Activated T-cell treated with anti-CD3 and anti-CD28 coated beads for 48 hours (primary cell): ENCODE measurements at places on chromosomes 12 and 14.
A peak's percentile ranks its signal among the peaks of the same experiment; 100 is the strongest.

DNA sequence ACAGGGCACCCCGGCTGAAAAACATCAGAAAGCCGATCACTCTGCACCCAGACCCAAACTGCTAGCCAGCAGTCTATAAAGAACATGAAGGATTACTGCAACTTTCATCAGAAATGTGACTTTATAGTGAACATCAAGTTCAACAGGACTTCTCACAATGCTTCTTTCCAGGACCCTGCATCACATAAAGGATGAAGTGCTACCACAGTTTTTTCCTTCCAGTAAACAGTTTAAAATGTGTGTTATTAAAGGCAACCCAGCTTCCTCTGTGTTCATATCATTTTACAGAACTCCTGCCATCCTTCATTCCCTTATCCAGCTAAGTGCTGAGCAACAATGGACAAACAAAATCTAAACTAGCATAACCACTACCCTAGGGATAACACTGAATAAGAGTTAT is 280.3 kb upstream of the DIO2 start:
- DNase-seq, result no peak

- DNase-seq, result no peak
Observed at GRCh38 chr12:18470251-18470650, 208.9 kb downstream of the PIK3C2G start.

DNA sequence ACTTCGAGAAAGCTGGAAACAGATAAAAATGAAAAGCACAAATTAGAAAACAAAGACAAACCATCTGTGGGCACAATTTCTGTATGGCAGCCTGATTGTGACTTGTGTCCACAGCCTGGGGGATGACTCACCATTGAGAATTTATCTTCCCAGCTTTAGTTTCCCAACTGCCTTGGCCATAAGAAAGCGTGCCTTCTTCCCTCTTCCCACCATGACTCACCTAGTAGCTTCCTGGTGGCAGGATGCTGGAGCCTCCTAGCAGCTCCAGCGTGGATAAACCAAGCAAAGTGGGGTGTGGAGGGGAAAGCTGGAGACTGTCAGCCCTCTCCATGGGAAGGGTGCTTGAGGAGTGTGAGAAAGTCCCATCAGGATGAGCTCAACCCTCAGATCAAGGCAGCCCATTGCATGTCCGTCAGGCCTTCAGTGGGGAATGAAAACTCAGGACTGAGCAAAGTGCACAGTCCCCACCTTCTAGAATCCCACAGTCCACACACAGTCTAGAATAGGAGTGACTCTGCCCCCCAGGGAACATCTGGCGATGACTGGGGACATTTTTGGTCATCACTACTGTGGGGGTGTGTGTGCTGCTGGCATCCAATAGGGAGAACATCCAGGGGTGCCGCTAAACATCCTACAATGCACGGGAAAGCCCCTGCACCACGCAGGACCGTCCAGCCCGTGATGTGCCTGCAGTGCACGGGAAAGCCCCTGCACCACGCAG is 22.4 kb upstream of the SERPINA6 start:
- DNase-seq, result no peak

- DNase-seq, result peak; percentile 61
Observed at GRCh38 chr14:58166005-58166983, 14.3 kb upstream of the ARMH4 start.

DNA sequence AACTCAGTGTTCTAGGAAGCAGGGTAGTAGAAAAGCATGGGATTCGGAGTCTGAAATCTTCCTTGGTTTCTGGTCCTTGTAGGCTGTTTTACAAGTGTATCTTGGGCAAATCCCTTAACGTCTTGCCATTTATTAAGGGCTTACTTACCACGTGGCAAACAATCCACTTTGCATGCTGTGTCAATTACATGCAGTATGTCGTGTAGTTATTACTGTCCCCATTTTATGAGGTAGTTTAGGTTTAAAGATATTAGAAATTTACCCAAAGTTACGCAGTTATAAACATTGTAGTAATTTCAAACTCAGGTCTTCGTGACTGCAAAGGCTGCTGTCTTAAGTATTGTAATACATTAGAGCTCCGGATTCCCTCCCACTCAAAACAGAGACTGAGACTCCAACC is 1.5 kb upstream of the NOVA1 start:
- no peak for DNase-seq

DNA sequence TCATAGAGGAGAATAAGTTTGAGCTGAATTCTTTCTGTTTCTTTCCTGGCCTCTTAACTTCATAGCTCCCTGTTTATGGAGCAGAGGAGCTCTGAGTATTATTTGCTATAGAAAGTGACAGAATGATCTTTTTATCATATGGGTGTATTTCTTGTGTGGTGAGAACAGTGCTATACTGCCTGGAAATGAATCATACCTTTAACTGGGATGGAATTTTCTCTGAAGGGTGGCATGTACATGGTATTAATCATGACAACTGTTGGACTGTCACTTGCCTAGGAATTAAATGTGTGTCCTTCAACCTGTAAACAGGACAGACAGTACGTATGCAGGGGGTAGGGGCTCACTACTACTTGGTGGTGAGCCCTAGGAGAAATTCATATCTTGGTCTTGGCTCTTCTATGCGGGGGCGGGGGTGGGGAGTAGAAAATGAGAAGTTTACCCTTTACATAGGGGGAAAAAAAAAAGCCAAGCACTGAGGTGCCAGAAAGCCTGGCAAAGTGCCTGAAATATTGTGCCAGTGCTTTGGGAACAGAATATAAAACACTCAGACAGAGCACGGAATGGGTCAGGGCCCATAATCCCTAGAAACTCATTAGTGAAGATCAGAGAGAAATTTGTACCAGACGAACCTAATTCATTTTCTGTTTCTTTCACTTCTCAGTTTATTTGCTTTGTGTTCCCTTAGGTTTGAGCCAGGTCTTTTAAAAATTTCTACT is 33.8 kb downstream of the ARMH4 start:
- DNase-seq, result no peak
